ENCODE measurements at places on chromosomes 6 and 20. TPM values are rescaled to one million over a fixed set of nuclear protein-coding genes. Genes with fewer than 3 reads are reported as not detected.
A peak's percentile ranks its signal among the peaks of the same experiment; 100 is the strongest.

GRCh38 chr20:37627060-37627766 is 66.6 kb upstream of the CTNNBL1 start:
- peak; percentile 40 for DNase-seq

DNA sequence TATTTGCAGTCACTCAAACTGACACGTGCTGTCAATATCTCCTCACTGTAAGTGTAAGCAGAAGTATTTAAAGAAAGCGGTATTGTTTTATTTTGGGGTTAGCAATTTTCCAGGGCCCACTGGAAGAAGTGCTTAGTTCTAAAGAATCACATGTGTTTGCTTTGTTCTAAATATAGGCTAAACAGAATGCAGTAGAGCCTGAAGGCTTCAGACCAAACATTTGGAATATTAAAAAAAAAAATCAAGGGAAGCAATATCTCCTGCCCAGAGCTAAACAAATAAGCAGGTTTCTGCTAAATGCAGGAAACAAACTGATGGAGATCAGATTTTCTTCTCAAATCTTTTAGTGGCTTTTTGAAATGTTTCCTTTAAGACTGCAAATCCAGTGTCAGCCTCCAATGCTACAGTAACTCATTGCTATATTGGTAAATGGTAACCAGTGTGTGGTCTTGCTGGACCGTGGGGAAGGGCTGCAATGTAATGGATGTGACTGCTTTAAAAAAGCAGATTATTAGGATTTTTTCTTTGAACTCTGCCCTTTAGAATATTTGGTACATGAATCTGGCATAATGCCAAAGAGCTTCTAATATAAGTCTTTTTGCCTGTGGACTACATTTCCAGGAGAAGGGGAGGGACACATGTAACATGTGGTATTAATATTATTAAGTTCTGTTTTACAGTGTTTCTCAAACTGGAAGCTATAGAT is 317.1 kb upstream of the FERMT1 start:
- no peak for DNase-seq

The KCNK17 gene
- not detected for total RNA-seq

- DNase-seq: no peak
Observed at GRCh38 chr20:46179862-46180261, 61.7 kb downstream of the CD40 start.

GRCh38 chr6:122789182-122790027 is at the start of gene SMPDL3A:
SMPDL3A (plus strand) TSS chr6:122789258; CDS start chr6:122789347, 89 bp downstream.
- peak; percentile 64 for DNase-seq
